NCI-H1048 (cell line): ENCODE measurements at places on chromosomes 4 and X.

DNA sequence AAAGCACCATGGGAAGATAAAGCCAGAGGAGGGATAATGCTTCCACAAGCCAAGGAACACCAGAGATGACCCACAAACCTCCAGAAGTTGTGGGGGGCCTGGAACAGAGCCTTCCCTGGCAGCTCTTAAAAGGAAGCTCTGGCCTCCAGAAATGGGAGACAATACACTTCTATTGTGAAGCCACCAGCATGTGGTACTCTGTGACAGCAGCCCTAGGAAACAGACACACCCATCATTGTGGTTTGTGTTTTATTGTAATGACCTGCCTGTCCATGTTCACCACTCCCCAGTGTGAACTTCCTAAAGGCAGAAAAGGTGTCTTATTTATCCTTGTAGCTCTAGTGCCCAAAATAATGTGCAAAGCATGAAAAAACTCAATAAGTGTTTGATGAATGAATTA, 264.1 kb upstream of the GATB start:
- no peak for DNase-seq

DNA sequence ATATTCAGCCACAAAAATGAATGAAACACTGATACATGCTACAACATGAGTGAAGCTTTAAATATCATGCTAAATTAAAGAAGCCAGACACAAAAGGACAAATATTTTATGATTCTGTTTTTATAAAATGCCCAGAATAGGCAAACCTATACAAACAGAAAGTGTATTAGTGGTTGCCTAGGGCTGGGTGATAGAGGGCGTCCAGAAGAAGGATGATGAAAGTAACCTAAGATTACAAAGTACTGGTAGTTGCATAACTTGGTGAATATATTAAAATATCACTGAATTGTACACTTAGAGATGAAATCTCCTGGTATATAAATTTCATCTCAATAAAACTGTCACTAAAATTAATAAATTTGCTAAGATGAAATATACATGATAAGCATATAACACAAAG, 67.5 kb downstream of the FBXW7 start:
- no peak for DNase-seq

GRCh38 chr4:140463614-140464013, 34.5 kb downstream of the MGAT4D start:
- no peak for DNase-seq

- no peak for DNase-seq
Observed at GRCh38 chr4:42417550-42417949, 20.3 kb downstream of the SHISA3 start.

DNA sequence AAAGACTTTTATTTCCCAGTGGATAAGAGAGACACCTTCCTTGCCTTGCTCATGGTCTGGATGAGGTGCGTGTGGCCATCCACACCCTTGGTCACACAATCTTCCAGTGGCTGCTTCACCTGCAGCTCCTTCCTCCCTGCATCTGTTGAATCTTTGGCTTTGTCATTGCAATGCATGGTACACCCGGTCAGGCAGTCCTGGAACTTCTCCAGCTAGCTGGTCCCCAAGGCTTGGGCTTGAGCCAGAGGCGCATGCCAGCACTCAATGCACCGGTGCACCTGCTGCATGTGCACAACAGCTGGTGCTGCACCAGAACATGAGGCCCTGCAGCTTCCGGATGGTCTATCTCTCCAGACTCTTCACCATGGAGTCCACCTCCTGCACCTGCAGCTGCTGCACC, 31.7 kb downstream of the SCML1 start:
- DNase-seq, result no peak
